ENCODE measurements at places on chromosomes 4 and X. TPM values are rescaled to one million over a fixed set of nuclear protein-coding genes. Genes with fewer than 3 reads are reported as not detected.

- DNase-seq, result no peak
Measured at GRCh38 chr4:76252271-76252653, 741 bp downstream of the FAM47E start.

GRCh38 chrX:32896088-32896487, 315.3 kb downstream of the DMD start:
- no peak for DNase-seq

DNA sequence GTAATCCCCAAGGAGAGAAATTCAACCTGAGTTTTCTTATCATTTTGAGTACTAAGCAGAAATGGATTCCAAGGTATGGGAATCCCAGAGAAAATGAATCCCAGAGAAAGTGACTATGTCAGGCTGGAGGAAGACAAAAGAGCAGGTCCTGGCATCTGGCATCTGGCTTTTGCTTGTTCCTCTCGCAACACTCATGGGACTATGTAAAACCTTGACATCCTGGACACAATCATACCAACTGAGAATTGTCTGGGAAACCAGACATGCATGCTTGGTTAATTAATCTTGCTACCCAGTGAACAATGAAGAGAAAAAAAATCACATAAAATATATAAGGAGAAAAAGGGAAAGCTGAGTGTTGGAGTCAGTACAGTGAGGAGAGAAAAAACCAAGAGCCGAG, 12.9 kb downstream of the DCAF8L1 start:
- DNase-seq, result no peak

- DNase-seq, result no peak
Measured at GRCh38 chr4:140793291-140793690, 37.1 kb upstream of the TBC1D9 start.

- no peak for DNase-seq
Measured at GRCh38 chrX:67725471-67725870, 181.7 kb downstream of the AR start.

DNA sequence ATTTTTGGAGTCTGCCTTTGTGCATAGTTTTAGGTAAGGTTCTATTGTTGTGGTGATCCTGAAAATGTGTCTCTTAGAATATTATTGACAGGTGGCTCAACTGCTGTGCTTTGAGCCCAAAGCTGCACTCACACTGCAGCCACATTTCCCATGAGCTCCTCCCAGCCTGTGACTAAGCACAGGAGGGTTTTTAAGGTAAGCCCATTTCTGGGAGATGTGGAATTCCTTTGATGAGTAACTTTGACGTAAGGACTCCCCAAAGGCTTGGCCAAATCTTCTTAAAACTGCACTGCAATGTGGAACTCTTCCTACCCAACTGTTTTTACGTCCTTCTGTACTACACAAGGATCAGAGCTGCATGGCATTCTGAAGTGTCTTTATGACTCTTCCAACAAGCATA, 20.0 kb upstream of the TMPRSS11A start:
- no peak for DNase-seq

TCEAL2 gene
- 9.6 TPM for total RNA-seq

DMRTC1 gene
- total RNA-seq, result not detected
